Activated T-helper 1 cell treated with anti-CD3 and anti-CD28 coated beads, Interleukin-12 subunit alpha, Interleukin-12 subunit beta, Interleukin-2, Interleukin-4 antibody, amounts not matched to agents 30 ng/mL and 10 ng/mL and 1 ng/mL, durations not matched to agents 14 hours and 24 hours and 36 hours (primary cell): ENCODE measurements at places on chromosomes 11 and 22. TPM values are rescaled to one million over a fixed set of nuclear protein-coding genes. Genes with fewer than 3 reads are reported as not detected.

Gene PCF11
- total RNA-seq, result 62.2 and 62.8 TPM in 2 replicates

Gene B3GAT1
- total RNA-seq, result 0.13 and 0.39 TPM in 2 replicates

Gene AIFM3
- 0.88 and 0.93 TPM in 2 replicates for total RNA-seq

Gene SLC6A5
- total RNA-seq, result not detected in 2 replicates

Gene OR5AS1
- not detected in 2 replicates for total RNA-seq

Gene HTR3A
- not detected in 2 replicates for total RNA-seq
